ENCODE measurements at places on chromosomes 6 and 20.

DNA sequence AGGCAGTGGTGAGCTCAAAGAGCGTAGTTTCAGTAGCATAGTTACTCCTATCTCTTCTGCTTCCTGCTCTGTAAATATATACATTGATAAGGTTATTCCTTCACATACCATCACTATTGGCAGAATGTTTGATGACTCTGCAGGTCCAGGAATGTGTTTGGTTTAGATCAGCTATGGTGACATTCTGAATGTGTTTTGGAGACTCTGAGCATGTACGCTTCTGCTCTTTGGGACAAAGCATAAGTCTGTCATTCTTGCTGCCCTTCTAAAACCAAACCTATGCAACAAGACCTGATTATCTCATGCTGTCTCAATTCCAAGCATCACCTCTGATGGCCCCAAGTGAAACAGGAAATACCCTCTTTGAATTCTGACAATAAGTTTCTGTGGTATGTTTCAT is 1074.3 kb downstream of the KIF16B start:
- DNase-seq, result no peak

GRCh38 chr20:12110274-12110673 is 192.6 kb downstream of the BTBD3 start:
- DNase-seq, result no peak

- no peak for DNase-seq
Measured at GRCh38 chr6:129536271-129536670, 173.7 kb downstream of the ARHGAP18 start.

GRCh38 chr20:51021067-51022025 is 1.6 kb downstream of the KCNG1 start:
- no peak for DNase-seq

Measured in suprapubic skin (tissue), 4 donors.